MCF 10A (cell line): ENCODE measurements at places on chromosomes 1 and 21.
A peak's percentile ranks its signal among the peaks of the same experiment; 100 is the strongest.

DNA sequence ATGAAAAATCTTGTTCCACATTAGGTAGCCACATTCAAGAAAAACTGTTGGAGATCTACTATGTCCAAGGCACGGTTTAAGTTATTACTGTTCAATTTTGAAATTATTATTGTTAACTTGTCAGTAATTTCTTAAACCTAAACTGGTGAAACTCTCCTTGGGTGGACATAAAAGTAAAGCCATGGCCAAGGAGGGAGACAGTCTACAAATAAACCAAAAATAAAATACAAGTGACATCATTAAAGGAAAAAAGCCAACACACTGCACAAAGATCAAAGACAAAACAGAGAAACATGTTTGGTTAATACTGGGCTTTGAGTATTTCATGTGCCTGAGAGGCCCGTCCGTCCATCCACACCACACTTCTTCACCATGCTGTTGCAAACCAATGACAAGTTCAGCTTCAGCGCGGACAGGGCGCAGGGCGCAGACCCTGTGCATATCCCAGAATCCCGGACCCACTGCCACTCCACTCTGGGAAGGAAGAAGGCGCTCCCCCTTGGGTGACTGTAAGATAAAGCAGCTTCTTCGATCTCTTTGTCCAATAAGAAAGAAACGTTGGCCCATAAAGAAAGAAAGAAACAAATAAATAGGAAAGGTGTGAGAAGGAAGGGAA, 918 bp upstream of the RASAL2 start:
- DNase-seq, result no peak

GRCh38 chr1:159707472-159708260, 6.7 kb downstream of the CRP start:
- no peak for DNase-seq

- no peak for DNase-seq
Observed at GRCh38 chr1:2072109-2072806, 22.0 kb downstream of the PRKCZ start.

DNA sequence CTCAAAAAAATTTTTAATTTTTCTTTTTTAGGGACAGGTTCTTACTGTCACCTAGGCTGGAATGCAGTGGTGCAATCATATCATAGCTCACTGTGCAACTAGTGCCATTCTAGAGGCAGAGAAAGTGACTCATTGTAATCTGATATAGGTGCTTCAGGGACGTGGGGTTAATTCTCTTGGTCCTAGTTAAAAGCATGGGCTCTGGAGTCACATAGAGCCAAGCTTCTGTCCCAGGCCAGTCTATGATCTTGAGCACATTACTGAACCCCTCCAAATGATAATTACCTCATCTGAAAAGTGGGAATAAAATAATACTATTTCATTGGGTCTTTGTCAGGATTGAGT, 1.1 kb upstream of the ADIPOR1 start:
- peak; percentile 86 for DNase-seq

DNA sequence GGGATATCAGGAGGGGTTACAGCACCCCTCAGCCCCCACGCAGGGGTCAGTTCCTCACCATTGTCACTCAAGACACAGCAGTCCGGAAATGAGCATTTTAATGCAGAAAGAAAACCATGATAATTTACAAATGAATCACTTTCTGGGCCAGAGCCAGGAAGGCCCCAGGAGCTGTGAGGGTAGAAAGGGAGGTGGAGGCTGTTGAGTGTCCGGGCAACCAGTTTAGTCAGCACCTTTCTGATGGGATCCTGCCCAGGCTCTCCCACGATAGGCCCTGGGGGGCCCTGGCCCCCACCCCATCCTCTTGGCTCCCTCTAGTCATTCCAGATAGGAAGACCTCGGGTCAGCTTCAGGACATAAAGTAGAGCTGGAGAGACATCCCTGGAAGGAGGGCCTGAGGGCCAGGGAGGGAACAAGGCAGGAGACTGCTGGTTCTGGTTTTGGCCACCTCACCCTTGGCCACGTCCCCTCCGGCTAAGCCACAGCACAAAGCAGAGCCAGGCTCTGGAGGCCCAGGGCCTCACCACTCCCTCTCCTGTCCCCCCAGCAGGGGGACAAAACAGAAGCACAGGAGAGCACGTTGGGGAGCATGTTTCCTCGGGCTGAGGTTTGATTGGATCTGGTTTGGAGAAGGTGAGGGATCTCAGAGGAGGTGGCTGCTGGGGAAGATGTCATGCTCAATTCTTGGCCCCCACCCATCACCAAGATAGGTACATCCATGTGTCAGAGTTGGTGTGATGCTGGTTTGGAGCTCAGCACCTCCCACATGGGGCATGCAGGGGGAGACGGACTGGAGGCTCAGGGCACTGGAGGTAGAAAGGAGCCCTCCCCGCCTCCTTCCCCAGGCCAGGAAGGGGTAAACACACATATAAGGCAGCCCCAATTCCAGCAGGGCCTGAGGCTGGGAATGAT, 20.6 kb downstream of the ETNK2 start:
- DNase-seq, result peak; percentile 99

- DNase-seq, result no peak
Observed at GRCh38 chr1:5576673-5577065, 415.6 kb downstream of the NPHP4 start.

- peak; percentile 30 for DNase-seq
Observed at GRCh38 chr21:31710586-31710985, 21.3 kb downstream of the SCAF4 start.

DNA sequence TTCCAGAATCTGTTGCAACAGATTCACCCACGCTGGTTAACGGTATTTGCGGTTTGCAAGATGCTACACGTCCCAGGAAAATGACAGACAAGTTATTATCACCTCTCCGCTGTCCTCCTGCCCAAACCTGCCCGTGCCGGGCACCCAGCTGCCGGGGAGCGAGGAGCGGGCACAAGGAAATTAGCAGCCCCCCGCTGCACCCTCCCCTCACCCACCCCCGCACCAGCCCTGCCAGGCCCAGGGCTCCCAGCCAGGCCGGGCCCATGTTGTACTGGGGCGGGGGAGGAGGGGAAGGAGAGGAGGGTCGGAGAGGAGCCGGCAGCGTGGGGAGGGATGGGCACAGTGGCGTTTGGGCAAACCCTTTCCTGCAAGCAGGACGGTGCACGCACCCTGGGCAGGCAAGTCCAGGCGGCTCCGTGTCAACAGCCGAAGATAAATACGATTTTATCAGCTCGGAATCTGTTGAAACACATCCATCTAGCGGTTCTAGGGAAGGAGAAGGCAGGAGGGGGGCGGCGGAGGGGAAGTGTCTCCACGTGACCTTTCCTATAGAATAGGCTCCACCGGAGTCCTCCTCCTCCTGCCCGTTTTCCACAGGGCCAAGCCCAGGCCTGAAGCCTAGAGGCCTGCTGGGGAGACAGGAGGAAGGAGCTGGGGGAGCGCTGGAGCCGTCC, 35.1 kb upstream of the CCDC27 start:
- peak; percentile 95 for DNase-seq

DNA sequence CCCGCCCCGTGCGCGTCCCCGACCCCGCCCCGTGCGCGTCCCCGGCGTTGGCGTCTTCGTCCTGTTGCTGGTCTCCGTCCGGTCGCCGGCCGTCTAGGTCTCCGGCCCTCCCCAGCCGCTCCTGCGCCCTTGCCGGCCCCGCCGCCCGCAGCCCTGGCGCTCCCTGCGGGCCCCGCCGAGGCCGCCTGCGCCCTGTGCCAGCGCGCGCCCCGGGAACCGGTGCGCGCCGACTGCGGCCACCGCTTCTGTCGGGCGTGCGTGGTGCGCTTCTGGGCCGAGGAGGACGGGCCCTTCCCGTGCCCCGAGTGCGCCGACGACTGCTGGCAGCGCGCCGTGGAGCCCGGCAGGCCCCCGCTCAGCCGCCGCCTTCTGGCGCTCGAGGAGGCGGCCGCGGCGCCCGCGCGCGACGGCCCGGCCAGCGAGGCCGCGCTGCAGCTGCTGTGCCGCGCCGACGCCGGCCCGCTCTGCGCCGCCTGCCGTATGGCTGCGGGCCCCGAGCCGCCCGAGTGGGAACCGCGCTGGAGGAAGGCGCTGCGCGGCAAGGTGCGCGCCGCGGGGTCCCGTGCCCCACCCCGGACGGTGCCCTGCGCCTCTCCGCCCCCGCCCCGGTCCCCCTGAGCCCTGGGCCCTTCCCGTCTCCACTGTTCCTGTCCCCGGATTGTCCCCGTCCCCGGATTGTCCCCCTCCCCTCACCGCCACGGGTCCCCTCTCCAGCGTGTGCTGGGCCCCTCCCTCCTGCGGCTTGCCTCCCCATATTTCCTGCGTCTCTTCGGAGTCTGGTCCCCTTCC, at the start of gene RNF187:
Gene RNF187 (plus strand): TSS at position 47 of the 789 bp plus-strand sequence.
- DNase-seq, result no peak

DNA sequence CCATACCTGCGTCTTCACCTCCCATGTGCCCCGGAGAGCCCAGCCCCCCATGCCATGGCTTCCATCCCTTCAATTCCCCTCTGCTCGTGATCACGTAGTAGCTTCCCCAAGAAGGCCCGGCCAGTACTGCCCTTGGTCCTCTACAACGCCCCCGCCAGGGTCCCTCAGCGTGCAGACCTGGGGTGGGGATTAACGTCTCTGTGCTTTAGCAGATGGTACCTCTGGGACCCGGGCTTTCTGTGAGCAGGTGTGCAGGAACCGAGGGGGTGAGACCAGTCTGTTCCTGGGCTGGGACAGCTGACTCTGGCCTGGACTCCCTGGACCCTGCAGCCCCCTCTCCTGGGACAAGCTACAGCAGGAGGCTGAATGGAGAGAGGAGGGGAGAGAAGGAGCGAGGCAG, 1.2 kb downstream of the PLCH2 start:
- no peak for DNase-seq

GRCh38 chr1:207234690-207235089, 86.8 kb upstream of the CD55 start:
- no peak for DNase-seq

- peak; percentile 98 for DNase-seq
Observed at GRCh38 chr1:109240158-109241152, 8.9 kb upstream of the CELSR2 start.

- no peak for DNase-seq
Observed at GRCh38 chr1:212355230-212355969, 59.3 kb downstream of the PACC1 start.

GRCh38 chr1:39416609-39417008, 74.8 kb upstream of the BMP8A start:
- DNase-seq, result no peak

GRCh38 chr1:90614872-90615271, 102.2 kb downstream of the BARHL2 start:
- DNase-seq, result peak; percentile 6

DNA sequence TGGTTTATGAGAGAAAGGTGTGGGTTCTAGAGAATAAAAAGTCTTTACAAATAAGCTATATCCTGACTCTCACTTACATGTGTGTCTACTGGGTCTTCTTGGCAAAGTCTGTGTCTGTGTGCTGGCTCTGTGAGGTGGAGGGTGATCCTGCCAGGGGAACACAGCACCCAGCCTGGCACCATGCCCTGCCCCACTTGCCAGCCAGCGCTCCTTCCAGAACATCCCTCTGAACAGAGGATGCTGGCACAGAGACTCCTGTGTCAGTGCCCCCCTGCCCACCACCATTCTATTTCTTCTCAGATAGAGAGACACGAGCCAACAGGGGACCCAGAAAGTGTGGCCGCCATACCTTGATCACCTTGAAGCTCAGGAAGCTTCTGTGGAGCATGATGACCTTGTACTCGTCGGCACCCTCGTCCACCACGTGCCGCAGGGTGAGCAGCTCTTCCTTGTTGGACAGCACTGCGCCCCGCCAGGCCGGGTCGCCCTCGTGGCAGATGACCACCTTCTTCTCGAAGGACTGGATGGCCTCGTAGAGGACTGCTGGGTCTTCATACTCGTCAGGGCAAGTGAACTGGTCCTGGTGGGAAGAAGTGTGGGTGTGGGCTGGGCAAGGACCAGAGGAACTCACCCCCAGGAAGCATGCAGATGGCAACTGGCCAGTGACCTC, 49.7 kb downstream of the NTPCR start:
- DNase-seq, result no peak

DNA sequence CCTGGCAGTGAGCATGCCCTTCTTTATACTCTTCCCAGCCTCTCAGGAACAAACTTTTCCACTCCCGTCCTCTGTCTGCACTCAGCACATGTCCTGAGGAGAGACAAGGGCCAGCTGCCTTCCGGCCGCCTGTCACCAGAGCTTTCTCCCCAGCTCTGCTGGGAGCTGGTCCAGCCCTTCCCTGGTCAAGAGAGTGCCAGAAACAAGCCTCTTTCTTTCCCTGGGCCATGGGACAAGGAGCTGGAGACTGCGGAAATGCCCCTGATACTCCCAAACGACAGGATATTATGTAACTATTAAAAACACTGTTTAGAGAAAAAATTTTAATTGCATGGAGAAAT, 10.4 kb downstream of the LAMB3 start:
- no peak for DNase-seq

GRCh38 chr1:104874044-104874443, 1124.3 kb downstream of the AMY1C start:
- DNase-seq, result no peak

DNA sequence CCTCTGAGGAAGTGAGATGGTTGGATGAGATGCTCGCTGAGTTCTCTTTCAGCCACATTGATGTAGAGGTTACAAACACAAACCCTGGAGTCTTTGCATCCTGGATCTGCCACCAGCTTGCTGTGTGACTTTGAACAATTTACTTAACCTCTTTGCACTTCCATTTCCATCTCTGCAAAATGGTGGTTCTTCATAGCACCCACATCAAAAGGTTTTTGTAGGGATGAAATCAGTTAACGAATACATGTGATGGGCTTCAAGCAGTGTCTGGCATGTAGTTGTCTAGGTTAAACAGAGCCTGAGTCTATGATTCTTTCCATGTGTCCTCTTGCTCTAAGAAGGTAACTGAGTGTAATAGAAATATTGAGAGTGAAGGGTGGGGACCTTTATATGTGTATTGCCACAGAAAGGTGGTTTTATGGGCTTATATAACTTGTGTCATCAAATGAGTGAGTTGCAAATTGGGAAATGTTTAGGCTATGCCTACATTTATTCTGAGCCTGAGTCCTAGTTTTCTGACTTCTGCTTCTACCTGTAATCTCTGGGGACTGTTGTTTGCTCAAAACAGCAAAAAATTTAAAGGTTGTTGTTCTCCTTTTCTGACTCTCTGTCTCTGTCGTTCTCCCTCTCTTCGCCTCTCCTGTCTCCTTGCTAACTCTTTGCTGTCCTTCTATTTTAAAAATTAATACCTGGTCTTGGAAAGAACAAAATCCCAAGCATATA, 27.3 kb upstream of the LRRN2 start:
- DNase-seq, result no peak

DNA sequence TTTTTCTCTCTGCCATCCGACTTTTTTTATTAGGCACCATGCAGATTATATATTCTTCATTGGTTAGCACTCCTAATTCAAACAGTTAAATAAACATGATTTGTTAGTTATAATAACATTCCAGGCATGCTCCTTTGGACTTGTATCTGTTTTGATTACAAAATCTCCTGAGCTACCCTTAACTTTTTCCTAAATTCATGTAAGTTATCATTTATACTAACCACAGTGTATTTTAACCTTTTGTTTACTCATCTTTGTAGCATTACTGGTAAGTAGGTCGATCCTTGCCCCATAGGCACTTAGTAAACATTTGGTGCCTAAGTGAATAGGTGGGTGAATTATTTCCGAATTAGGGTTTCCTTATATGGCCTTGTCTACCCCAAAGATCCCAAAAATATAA, 43.8 kb downstream of the MIER1 start:
- no peak for DNase-seq

GRCh38 chr1:56200896-56201295, 378.5 kb downstream of the PLPP3 start:
- DNase-seq, result no peak

GRCh38 chr1:47677241-47677940, 239.5 kb downstream of the FOXD2 start:
- DNase-seq, result no peak
